WTC11 (cell line): ENCODE measurements at places on chromosomes 2 and 18. TPM values are rescaled to one million over a fixed set of nuclear protein-coding genes. Genes with fewer than 3 reads are reported as not detected.

- DNase-seq: no peak
- peaks cover 12% of the 10 kb centered on the region for H3K27me3 ChIP-seq
- no peak overlapping the region for H3K4me3 ChIP-seq
Measured at GRCh38 chr18:70982292-70982691, 693.4 kb downstream of the SOCS6 start.

GRCh38 chr18:36812678-36813077 lies 16.1 kb downstream of the TPGS2 start:
- no peak overlapping the region for H3K4me3 ChIP-seq
- H3K27ac ChIP-seq: no peak overlapping the region

DNA sequence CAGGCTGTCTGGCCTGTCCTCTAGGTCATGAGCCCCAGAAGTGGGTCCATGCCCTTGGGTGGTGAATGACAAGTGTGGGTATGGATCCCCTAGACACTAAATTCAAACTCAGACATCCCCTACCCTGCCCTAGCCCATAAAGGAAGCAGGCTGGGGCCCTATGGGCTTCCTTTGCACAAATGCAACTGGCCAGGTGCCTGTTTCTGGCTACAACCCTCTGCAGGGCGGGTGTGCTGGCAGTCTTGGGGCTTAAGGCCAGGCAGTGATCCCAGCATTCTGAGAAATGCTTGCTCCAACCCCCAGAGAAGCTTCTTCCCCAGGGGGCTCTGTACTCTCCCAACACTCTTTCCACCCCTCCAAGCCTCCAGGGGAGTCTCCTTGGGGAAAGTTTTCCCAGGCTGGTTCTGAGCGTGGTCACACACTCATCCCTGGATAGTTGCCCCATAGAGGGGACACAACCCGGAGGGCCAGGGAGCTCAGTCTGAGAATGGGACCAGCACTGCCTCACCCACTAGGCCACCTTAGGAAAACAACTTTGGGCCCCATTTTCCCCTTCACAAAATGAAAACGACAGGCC lies 16.6 kb upstream of the ASPRV1 start:
- peaks cover 20% of the 10 kb centered on the region for H3K4me1 ChIP-seq
- DNase-seq: no peak
- H3K27me3 ChIP-seq: no peaks in the 10 kb centered on the region
- H3K4me3 ChIP-seq: no peak overlapping the region

GRCh38 chr2:160336105-160336504 lies 136.0 kb upstream of the ITGB6 start:
- H3K27me3 ChIP-seq: no peaks in the 10 kb centered on the region
- H3K4me1 ChIP-seq: peaks cover 38% of the 10 kb centered on the region
- no peaks in the 10 kb centered on the region for H3K36me3 ChIP-seq
- H3K4me3 ChIP-seq: no peak overlapping the region

- H3K27ac ChIP-seq: no peak overlapping the region
- no peak for DNase-seq
- peaks cover 4% of the 10 kb centered on the region for H3K4me1 ChIP-seq
- H3K4me3 ChIP-seq: no peak overlapping the region
- H3K27me3 ChIP-seq: no peaks in the 10 kb centered on the region
Measured at GRCh38 chr2:26001743-26002351, 19.6 kb upstream of the KIF3C start.

ONECUT2 gene
- total RNA-seq: 0.87 to 1.9 TPM (median 1.6 TPM) in 3 replicates

GRCh38 chr2:26000561-26001082 lies 18.3 kb upstream of the KIF3C start:
- no peak overlapping the region for H3K27ac ChIP-seq
- no peaks in the 10 kb centered on the region for H3K36me3 ChIP-seq
- no peak for DNase-seq
- H3K27me3 ChIP-seq: no peaks in the 10 kb centered on the region
- H3K4me1 ChIP-seq: peaks cover 4% of the 10 kb centered on the region

CASP10 gene
- 2.8 to 2.9 TPM (median 2.8 TPM) in 3 replicates for total RNA-seq

DNA sequence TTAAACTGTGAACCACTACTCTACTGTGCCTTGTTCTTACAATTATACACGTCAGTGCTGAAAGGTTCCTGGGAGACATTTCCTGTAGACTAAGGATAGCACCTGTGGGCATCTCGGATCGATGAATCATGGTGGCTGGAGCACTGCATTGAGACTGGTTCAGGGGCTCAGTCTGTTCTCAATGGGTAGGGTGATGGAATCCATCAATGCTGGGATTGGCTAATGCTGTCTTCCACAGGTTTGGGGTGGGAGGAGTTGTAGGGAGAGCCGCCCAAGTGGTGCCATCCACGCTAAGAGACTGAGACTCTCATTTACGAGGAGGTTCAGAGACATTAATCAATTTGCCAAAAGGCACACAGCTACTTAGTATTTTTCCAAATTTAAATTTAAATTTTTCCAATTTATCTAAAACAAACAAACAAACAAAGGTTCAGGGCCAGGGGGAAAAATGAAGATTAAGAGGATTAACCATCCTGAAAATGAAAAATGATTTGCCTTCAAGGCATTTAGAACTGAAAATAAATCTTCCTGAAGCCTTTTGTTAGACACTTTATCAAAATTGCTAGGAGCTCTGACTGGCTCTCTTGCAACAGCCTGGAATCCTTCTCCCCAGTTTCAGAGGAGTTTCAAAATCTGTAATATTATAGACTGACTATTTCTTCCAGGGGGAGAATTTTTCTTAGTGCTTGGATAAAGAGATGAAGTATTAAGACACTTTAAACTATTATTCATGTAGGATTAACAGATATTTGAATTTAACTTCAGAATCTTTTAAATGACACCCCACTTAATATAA lies 359.2 kb downstream of the TGIF1 start:
- H3K4me3 ChIP-seq: no peak overlapping the region
- H3K27me3 ChIP-seq: no peaks in the 10 kb centered on the region
- H3K36me3 ChIP-seq: no peaks in the 10 kb centered on the region
- H3K4me1 ChIP-seq: no peaks in the 10 kb centered on the region
- DNase-seq: no peak

DNA sequence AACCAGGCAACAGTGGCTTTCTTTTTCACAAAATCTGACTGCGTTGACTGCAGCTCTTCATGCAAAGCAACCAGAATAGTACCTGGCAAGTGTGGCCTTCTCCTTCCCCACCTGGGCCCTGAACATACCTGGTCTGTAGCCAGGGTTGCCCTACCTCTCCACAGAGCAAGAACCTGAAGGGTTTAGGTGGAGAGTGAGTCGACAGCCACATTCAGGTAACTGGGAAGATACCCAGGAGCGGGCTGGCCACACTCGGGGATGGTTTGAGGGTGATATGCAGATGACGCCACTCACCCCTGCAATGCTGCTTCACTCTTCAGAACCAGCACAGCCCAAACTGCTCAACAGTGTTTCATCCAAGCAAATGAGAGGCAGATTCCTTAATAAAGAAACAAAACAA lies 117.3 kb downstream of the TTC32 start:
- DNase-seq: no peak
- no peak overlapping the region for H3K27ac ChIP-seq
- H3K4me3 ChIP-seq: no peak overlapping the region
- peaks cover 30% of the 10 kb centered on the region for H3K4me1 ChIP-seq

DNA sequence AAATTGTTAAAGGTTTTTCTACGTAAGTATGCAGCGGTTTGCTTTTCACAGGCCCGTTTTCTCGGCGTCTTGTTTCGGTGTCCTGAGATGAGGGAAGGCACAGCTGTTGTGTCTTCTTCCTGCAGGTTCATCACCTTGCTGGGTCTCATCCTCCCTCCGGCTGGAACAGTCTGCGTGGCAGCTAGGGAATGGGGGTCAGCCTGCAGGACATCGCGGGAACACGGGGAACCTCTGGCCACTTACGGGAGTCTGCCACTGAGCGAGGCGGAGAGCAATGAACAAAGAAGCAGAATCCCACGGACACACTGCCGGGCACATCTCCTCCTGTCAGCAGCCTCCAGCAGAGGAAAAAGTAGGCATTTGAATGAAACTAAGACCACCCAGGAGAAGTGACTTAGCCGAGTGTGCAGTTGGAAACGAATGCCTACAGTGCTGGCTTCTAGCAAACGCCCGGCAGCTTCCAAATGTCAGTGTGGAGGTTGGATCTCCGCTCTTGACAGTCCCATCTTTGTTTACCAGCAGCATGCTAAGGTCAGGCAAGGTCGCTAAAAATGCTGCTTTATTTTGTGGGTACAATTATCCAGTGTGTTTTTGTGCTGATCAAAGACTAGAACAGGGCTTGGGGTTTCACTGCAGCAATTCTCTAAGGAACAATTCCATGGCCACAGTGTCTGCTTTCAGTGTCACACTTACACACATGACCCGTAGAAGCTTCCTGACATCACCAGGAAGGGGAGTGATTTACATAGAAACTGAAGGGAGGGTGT lies 109.8 kb upstream of the SEC11C start:
- no peaks in the 10 kb centered on the region for H3K36me3 ChIP-seq
- no peak overlapping the region for H3K27ac ChIP-seq
- no peak for DNase-seq
- no peak overlapping the region for H3K4me3 ChIP-seq

GRCh38 chr2:43800894-43801293 lies 27.1 kb downstream of the DYNC2LI1 start:
- H3K4me3 ChIP-seq: no peak overlapping the region
- no peaks in the 10 kb centered on the region for H3K27me3 ChIP-seq
- H3K4me1 ChIP-seq: no peaks in the 10 kb centered on the region
- H3K27ac ChIP-seq: no peak overlapping the region
- H3K36me3 ChIP-seq: no peaks in the 10 kb centered on the region

DNA sequence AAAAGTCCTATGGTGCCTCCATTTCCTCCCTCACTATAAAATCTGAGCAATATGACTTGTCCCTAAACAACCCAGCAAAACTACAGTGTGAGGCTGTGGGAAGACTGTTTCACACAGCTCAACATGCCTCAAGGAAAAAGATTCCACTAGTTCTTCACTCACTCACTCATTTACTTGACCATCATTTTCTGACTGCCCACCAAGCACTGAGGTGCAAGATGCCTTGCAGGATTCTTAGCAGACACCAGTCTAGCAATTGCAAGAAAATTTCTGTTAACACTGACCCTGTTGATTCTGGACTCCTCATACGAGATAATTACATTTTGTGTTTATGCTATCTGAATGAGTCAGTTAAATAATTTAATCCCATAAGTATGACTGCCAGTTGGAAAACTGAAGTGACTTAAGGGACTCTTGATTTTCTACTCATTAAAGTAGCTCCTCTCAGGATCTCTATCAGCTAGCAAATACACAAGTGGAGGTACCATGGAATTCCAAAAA lies 51.9 kb upstream of the PCBP1 start:
- H3K36me3 ChIP-seq: no peaks in the 10 kb centered on the region; the same call in none of the 2 replicates
- peaks cover 10% of the 10 kb centered on the region for H3K4me1 ChIP-seq
- peak overlapping the region; percentile 11; the same call in 1 of the 2 replicates for H3K27ac ChIP-seq

PROKR1 gene
- 2.6 to 4.4 TPM (median 2.8 TPM) in 3 replicates for total RNA-seq

DNA sequence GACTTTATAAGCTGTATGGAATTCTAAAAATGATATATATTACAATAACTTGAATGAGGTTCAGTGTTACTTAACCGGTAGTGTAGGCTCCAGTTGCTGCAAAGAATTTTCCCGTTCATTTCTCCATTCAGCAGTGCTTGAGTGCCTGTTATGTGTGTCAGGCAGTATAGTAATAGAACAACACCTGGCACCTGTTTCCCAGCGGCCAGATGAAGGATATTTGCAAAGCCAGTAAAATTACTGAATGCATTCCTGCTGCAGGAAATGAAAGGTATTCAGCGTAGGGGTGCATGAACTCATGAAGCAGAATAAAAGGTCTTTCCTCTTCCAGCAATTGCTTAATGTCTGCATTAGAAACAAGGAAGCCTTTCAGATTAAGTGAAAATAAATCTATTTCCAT lies 18.8 kb downstream of the YPEL5 start:
- DNase-seq: no peak
- no peaks in the 10 kb centered on the region for H3K27me3 ChIP-seq
- peaks cover 20% of the 10 kb centered on the region for H3K4me1 ChIP-seq
- H3K4me3 ChIP-seq: no peak overlapping the region
- H3K36me3 ChIP-seq: no peaks in the 10 kb centered on the region

DNA sequence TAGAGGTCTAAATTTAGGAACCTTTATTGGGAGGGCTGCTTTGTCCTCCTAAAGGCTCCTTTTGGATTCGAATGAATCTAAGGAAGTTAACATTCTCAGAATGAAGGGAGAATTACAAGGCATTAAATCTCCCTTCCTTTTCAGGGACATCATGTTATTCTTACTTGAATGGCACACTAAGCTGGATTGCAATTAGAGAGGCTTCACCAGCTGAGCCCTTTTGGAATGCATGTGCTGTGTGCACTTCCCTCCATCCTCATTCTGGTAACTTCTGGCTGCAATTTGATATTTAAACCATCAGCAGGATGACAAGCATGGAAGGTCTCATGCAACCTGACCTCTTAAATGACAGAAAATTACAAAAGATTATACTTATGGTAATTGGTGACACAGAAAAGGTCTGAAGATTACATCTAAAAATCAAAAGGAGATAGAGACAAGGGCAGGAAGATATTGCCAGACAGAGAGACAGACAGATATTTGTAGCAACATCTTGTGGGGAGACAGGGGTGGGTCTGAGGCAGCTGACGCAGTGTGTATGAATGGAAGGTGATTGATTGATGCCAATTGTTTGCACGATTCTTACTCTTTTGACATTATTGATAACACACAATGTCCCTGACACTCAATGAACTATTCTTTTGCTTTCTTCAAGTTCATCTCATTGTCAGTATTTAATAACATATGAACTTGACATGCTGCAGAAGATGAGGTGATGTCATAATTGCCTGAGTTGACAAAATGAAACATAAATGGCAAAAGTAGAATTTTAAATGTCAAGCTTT lies 570.8 kb upstream of the GYPC start:
- H3K36me3 ChIP-seq: peaks cover 40% of the 10 kb centered on the region
- no peak overlapping the region for H3K27ac ChIP-seq
- DNase-seq: no peak
- H3K4me3 ChIP-seq: no peak overlapping the region
- peaks cover 25% of the 10 kb centered on the region for H3K27me3 ChIP-seq

DNA sequence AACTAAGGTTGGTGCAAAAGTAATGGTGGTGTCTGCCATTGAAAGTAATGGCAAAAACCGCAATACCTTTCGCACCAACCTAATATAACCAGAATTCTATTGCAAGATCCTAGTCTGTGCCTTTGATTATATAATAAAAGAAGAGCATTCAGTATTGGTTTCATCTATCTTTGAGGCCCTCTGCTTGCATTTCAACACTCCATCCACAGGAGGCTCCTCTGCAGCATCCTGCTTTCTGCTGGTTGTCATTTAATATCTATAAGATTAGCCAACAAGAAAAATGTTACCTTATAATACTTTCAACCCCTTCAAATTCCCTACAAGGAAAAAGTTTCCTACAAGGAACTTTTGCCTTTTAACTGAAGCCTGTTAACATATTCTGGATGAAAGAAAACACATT lies 139.2 kb downstream of the CDCA7 start:
- H3K27me3 ChIP-seq: no peaks in the 10 kb centered on the region; the same call in 1 of the 2 replicates
- no peak for DNase-seq
- H3K4me3 ChIP-seq: no peak overlapping the region
- no peaks in the 10 kb centered on the region for H3K4me1 ChIP-seq
- no peak overlapping the region for H3K27ac ChIP-seq

KIF1A gene
- 218 to 279 TPM (median 222 TPM) in 3 replicates for total RNA-seq

- H3K36me3 ChIP-seq: no peaks in the 10 kb centered on the region
- no peak overlapping the region for H3K27ac ChIP-seq
- DNase-seq: peak; percentile 84
- H3K27me3 ChIP-seq: peaks cover 3% of the 10 kb centered on the region
- H3K4me1 ChIP-seq: peaks cover 33% of the 10 kb centered on the region
Measured at GRCh38 chr2:173402405-173402974, 47.8 kb downstream of the CDCA7 start.

- peak; percentile 78 for DNase-seq
- H3K27ac ChIP-seq: no peak overlapping the region
- H3K4me3 ChIP-seq: peak overlapping the region; percentile 14; the same call in 1 of the 2 replicates
Measured at GRCh38 chr2:199659207-199659606, 191.8 kb downstream of the FTCDNL1 start.

ERMN gene
- total RNA-seq: 0.50 to 0.59 TPM in 2 of 3 replicates, not detected in the other

ESPNL gene
- total RNA-seq: 1.1 to 1.4 TPM (median 1.1 TPM) in 3 replicates

CCDC68 gene
- 0.23 to 0.92 TPM (median 0.55 TPM) in 3 replicates for total RNA-seq

- no peak overlapping the region for H3K4me3 ChIP-seq
- no peaks in the 10 kb centered on the region for H3K4me1 ChIP-seq
- no peaks in the 10 kb centered on the region for H3K36me3 ChIP-seq
- no peak overlapping the region for H3K27ac ChIP-seq
Measured at GRCh38 chr2:188795762-188796161, 178.4 kb upstream of the COL3A1 start.
